ENCODE measurements at places on chromosomes 4 and X.
A peak's percentile ranks its signal among the peaks of the same experiment; 100 is the strongest.

DNA sequence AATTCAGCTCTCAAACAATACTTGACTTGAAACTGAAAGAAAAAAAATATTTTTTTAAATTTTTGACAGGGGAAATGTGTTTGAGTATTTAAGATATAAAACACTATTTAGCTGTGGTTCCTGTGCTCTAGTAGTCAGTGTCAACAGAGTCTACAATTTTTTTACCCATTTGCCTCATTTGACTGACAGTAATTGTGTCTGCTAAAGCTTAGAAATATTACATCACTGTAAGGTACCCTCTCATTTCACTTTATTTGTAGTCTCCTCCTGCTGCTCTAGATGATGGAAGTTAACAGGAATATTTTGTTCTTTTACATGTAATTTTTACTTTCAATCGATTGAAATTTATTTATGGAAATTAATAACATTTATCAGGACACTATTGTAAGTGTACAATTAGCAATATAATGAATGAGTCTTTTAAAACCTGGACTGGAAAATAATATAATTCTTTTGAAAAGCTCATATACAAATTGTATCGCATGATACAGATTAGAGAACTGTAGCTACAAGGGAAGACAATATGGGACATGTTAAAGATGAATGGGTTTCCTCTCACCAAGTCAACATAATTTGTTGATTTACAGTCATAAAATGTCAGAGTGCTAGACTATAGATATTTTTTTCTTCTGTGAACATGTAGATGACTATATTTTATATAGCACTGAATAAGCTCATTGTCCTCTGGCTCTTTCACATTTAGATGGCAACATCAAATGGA, 1186.5 kb upstream of the ADGRL3 start:
- DNase-seq = no peak

DNA sequence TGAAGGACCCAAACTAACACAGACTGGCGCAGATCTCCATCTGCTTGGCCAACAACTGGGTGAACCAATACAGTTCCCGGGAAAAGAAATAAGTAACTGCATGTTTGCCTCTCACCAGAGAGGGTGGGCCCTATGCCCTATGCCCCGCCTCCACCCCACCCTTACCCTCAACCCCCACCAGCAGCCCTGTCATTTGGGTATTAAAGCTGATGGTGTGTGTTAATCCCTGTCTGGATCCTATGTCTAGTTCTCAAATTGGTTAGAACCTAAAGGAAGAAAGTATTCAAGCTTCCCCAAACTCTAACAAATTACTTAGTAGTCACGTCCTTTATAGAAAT, 19.0 kb downstream of the SMPX start:
- no peak for DNase-seq

- DNase-seq = no peak
Observed at GRCh38 chr4:108744307-108744706, 18.5 kb downstream of the ETNPPL start.

GRCh38 chr4:72641611-72642010, 72.6 kb upstream of the ADAMTS3 start:
- no peak for DNase-seq

GRCh38 chr4:90876296-90876695, 749.1 kb downstream of the CCSER1 start:
- no peak for DNase-seq

GRCh38 chrX:76657499-76657898, 230.0 kb downstream of the MAGEE1 start:
- no peak for DNase-seq

DNA sequence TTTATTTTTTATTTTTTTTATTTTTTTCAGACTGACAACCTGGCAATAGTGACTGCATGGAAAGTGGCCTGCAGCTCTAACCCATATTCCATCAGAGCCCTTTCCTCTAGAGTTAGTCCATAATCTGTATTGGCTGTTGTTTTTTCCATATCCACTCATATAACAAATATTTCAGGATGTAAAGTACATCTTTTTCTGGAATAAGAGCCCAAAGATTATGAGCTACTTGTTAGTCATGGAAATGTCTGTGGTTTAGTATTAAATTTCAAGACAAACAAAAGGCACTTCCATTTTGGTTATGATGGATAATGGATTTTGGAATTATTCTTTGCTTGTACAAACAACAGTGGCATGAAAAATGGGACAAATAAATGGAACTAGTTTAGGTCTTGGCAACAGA, 296.0 kb upstream of the HS3ST1 start:
- no peak for DNase-seq

DNA sequence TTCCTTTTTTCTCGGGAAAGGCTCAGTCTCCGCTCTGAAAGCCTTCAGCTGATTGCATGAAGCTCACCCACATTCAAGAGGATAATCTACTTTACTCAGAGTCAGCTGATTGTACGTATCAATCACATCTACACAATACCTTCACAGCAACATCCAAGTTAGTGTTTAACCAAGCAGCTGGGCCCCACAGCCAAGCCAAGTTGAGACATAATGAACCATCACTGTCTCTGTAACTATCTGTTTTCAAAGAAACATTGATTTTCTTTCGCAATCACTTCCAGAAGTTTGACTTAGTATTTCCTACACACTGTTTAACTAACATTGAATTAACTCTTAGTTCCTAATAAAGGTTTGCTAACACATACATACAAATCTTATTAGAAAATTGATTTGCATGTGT, 40.3 kb downstream of the RWDD4 start:
- DNase-seq = no peak

DNA sequence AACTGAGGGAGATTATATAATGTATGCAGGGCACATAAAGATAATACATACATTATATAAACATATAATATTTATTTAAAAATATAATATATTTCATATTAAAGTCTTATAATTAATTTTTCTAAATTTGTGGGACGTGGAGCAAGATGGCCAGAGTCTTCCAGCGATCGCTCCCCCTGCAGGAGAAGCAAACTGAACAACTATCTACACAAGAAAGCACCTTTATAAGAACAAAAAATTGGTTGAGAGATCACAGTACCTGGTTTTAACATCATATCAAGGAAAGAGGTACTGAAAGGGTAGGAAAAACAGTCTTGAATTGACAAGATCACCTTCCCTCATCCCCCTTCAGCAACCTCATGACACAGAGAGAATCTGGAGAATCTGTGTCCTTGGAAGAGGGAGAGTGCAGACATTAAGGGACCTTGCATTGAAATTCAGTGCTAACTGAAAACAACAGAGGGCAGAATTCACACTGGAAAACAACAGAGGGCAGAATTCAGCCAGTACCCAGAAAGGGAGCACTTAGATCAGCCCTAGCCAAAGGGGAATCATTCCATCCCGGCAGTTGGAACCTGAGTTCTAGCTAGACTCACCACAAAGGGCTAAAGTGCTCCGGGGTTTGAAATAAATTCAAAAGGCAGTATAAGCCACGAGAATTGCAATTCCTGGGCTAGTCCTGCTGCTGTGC, 262.5 kb upstream of the NDST3 start:
- DNase-seq = no peak

- no peak for DNase-seq
Observed at GRCh38 chrX:119696251-119696890, 3.4 kb upstream of the SEPTIN6 start.

GRCh38 chr4:33914386-33914785, 2329.9 kb downstream of the ARAP2 start:
- DNase-seq = no peak

DNA sequence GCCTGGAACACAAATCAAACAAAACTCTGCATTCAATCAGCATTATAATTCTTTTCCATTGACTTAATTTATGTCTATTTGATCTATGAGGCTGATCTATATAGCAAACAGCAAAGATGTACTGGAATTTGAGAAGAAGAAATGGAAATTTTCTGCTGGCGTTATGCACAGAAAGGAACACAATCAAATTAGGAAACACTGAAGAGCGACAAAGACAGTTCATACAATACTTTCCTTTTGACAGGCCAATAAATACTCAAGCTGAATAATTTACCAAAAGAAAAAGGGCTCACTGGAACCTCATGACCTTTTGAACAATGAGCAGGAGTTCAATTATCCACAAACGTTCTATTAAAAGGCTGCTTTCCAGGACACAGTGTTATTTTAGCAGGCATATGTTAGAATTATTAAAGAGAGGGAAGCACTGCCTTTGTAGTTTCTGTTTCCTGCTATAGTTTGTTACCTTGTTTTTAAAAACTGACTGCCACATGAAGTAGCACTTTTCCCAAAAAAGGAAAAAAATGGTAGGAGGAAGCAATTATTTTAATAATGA, 8.1 kb downstream of the PDHA2 start:
- DNase-seq = no peak

DNA sequence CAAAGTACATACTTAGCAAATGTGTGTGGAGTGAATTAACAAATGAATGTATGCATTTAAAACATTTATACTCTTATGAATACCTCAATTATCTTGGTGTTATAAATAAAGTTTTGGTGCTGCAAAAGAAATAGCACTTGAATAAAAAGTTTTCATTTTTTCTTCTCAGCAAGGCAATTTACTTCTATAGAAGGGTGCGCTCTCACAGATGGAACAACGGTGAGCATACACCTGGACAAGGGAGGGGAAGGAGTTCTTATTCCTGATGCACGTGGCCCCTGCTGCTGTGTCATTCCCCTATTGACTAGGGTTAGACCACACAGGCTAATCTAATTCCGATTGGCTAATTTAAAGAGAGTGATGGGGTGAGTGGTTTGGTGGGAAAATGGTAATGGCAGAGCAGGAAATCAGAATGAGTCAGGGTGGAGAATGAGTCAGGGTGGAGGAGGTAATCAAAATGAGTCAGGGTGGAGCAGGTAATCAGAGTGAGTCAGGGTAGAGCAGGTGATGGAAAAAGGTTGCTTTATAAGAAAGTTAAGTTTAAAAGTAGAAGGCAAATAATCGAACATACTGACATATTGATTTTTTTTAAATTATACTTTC, 28.2 kb upstream of the PGK1 start:
- peak; percentile 4 for DNase-seq

- DNase-seq = no peak
Observed at GRCh38 chrX:121854614-121854911, 807.2 kb downstream of the GLUD2 start.

DNA sequence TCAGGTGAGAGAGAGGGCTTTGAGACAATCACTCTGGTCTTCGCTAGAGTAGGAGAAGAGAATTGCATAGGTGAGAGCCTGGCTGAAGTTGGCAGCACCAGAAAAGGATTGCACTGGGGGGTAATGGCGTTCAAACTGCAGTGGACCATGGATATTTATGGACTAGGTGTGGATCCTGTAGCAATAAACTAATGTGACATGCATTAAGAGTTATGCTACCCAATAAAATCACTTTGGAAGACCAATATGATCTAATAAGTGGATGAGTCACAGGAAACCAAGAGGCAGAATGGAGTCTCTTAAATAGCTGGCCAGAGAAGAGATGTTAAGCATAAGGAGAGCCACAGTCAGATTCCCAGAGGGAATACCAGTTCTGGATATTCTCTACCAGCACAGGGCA, 259.8 kb downstream of the FBXO8 start:
- DNase-seq = no peak

DNA sequence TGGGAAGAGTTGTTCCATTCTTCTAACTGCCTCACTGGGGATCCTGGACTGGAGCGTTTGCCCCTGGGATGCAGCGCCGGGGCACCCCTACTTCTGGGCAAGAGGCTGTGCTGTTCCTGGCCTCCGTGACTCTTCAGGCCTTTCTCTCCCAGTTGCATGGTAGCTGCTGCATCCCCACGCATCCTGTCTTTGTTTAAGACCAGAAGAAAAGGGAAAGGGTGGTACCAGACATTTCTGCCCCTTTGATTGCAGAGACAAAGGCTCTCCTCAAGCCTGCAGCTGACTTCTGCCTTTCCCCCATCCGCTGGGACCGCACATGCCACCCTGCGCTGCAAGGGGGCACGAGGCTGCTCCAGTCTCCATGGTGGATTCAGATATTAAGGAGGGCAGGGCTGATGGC, 70.4 kb downstream of the SHROOM2 start:
- DNase-seq = no peak

- no peak for DNase-seq
Observed at GRCh38 chr4:142690406-142691163, 155.5 kb downstream of the INPP4B start.

GRCh38 chr4:72702948-72703347, 133.9 kb upstream of the ADAMTS3 start:
- no peak for DNase-seq

DNA sequence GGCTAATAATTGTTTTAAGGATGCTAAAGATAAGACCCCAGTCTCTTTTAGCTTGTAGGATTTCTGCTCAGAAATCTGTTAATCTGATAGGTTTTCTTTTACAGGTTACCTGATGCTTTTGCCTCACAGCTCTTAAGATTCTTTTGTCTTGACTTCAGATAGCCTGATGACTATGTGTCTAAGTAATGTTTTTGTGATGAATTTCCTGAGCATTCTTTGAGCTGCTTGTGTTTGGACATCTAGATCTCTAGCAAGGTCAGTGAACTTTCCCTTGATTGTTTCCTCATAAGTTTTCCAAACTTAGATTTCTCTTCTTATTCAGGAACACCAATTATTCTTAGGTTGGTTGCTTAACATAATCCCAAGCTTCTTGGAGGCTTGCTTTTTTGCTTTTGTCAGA, 104.1 kb downstream of the ZNF518B start:
- DNase-seq = no peak

Data from stimulated activated CD4-positive, alpha-beta T cell treated with anti-CD3 and anti-CD28 coated beads, Interleukin-15, amount 100 ng/mL, for 24 hours (primary cell).